ENCODE measurements at places on chromosomes 12 and 14.

- DNase-seq, result peak; percentile 89
These were observed at the start of gene PSMB5 for GRCh38 chr14:23034498-23035302. Gene PSMB5, minus strand, starts transcription at chr14:23034900. Its CDS starts 19 bp downstream, at chr14:23034881.

- no peak for DNase-seq
These were observed 31.1 kb downstream of the FRS2 start for GRCh38 chr12:69501154-69501895.

DNA sequence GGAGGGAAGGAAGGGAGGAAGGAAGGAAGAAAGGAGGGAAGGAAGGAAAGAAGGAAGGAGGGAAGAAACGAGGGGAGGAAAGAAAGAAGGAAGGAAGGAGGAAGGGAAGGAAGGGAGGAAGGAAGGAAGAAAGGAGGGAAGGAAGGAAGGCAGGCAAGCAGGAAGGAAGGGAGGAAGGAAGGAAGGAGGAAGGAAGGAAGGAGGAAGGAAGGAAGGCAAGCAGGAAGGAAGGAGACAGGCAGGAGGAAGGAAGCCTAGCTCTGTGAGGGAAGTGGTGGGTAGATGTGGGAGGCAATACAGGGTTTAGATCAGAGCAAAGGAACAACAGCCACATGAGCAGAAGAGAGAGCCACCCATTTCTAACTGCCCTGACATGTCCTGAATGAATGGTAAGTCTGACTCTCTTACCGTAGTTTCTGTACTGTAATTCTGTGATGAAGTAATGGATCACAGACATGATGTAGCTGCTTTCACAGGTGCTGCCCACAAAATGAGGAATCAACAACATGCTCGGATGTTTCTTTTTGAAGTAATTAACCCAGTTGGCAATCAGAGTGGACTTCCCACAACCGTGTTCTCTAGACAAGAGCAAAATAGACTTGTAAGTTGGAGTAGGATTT lies 24.4 kb upstream of the HSP90B1 start:
- no peak for DNase-seq

DNA sequence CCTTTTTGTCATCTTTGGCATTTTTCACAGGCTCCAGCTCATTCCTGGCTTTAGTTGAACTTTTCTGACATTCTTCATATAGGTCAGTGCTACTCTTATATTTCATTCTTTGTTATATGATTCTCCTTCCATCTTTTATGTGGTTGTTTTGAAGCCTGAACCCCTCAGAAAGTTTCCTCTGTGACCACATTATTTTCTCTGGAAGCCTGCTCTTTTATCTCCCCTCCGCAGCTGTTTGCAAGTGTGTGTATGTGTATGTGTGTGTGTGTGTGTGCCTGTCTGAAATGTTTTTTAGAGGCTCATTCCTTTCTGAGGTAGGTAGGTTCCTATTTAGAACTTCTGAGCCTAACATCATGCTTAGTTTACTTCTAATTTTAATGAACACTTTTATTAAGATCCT lies 47.6 kb downstream of the ANO4 start:
- DNase-seq, result no peak

GRCh38 chr12:65891987-65892481 lies 67.8 kb downstream of the HMGA2 start:
- no peak for DNase-seq

DNA sequence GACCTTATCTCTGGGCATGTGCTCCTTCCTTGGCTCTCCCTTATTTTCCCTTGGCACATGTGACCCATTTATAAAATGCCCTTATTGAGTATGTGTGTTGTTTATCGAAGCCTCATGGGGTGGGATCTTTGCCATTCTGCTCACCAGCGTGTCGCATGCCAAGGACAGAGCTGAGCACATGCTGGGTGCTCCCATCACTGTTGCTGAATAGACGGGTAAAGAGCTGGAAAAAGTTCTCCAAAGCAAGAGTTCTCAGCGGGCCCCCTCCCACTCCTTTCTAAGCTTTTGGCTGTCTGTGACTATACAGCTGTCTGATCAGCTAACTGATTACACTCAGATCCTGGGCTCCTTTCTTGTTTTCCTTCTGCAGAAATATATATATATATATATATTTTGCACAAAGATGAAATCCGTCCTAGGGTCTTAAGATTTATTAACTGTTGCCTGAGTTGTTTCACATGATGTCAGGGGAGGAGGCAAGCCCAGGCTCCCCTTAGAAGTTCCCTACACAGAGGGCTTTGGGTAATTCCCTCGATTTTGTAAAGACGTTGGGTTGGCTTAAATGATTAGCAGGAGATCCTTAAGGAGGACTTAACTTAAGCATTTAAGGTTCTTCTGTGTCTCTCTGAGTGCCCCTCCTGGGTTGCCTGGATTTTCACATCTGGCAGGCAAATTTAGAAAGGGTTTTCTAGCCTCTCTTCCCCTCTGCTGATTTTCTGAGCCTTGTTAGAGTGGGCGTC lies 71.6 kb downstream of the TMEM132C start:
- DNase-seq, result no peak

- DNase-seq, result no peak
These were observed 28.0 kb downstream of the NELL2 start for GRCh38 chr12:44847888-44848702.

GRCh38 chr14:61663312-61663979 lies 31.9 kb upstream of the HIF1A start:
- DNase-seq, result no peak

DNA sequence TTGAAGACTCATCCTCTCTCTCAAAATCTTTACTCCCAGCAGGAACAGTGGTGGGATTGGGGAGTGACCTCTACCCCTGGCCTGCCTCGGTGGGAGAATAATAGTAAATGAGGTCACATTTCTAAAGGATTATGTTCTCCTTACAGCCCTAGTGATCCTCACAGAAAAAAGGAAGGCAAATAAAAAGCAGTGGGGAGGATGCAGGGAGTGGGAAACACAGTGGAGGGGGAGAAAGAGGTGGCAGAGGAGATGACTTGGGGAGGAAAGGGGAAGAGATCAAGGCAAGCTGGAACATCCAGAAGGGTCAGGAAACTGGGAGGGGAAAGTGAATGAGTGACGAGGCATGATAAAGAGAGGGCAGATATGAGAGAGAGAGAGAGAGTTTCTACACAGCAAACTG lies 8.3 kb upstream of the SYNDIG1L start:
- DNase-seq, result no peak

GRCh38 chr12:106035421-106035820 lies 103.3 kb downstream of the NUAK1 start:
- no peak for DNase-seq

DNA sequence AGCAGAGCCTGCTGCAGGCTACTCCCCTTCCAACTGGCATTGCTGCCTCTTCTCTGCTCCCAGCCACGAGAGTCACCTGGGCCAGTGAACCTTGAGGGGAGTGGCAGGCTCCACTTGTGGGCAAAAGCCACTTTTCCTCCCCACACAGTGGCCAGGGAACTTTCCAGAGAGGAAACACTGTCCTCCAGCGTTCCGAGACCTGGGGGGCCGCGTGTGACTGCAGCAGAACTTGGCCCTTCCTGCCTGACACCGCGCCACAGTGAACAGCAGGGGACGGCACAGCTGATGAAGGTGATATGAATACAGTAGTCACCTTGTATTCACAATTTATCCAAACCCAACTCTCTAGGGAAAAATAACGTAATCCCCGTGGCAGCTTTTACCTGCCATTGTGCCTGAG lies 114.9 kb downstream of the PIWIL1 start:
- no peak for DNase-seq

- no peak for DNase-seq
These were observed 1044.9 kb upstream of the FLRT2 start for GRCh38 chr14:84485036-84485435.

GRCh38 chr12:106150555-106150954 lies 11.8 kb upstream of the NUAK1 start:
- no peak for DNase-seq

GRCh38 chr14:102508410-102508773 lies 1.2 kb downstream of the ANKRD9 start:
- no peak for DNase-seq

GRCh38 chr12:58341791-58342190 lies 400.4 kb downstream of the ATP23 start:
- no peak for DNase-seq

DNA sequence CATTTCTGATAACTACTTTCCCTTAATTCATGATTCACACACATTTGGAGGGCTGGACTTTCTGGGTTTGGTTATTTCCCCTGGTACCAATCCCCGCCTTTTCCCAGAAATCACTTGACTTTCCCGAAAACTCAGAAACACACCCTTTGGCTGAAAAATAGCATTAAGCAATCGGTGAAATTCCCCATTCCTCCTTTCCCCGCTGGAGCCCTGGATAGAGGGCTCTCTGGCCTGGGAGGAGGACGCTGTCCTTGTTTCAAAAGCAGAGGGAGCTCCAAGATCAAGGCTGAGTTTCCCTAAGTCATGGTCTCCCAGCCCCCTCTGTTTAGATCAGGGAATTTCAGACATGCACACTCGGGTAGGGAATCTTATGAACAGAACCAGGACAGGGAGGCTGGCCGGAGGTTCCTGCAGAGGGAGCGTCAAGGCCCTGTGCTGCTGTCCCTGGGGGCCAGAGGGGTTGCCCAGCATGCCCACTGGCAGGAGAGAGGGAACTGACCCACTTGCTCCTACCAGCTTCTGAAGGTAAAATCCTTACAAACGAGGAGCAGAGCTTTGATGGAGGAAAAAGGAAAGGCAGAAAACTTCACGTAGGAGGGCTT lies at the start of gene C1S:
Gene C1S (plus strand): TSS at position 366 of the 602 bp plus-strand sequence. CDS start 1,195 bp downstream, outside the sequence.
- peak; percentile 3 for DNase-seq

GRCh38 chr12:39235990-39236767 lies 206.7 kb downstream of the KIF21A start:
- no peak for DNase-seq

DNA sequence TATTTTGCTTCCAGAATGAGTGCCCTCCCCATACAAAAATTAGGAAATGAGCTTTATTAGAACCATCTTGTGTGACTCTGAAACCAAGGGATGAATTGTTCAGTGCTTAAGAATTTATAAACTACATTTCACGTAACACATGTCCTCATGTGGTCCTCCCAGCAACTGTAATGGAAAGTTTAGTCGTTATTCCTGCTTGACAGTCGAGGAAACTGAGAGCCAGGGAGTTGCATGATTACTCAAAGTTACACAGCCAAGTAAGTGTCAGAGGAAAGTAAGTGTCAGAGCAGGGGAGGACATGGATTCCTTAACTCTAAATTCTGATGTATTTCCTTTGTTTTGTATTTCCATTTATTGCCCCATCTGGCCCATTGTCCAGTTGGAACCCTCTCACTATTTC lies 453.9 kb downstream of the FUT8 start:
- no peak for DNase-seq

GRCh38 chr14:70663707-70664179 lies 22.0 kb downstream of the TTC9 start:
- DNase-seq, result no peak

DNA sequence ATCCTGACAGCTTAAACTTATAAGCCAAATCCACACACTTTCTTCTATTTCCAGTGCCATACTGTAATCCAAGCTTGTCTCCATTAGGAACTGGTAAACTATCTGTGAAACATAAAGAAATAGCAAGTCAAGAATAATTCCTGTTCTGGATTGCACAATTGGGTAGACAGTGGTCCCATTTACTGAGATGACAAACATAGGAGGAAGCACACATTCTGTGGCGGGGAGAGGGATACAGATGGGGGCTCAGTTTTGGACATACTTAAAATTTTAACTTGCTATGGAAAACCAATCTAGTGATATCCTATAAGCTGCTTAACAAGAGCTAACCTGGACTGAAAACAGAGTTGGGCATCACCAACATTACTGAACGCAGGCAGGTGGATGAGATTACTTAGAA lies 16.3 kb downstream of the MAP4K5 start:
- DNase-seq, result no peak

DNA sequence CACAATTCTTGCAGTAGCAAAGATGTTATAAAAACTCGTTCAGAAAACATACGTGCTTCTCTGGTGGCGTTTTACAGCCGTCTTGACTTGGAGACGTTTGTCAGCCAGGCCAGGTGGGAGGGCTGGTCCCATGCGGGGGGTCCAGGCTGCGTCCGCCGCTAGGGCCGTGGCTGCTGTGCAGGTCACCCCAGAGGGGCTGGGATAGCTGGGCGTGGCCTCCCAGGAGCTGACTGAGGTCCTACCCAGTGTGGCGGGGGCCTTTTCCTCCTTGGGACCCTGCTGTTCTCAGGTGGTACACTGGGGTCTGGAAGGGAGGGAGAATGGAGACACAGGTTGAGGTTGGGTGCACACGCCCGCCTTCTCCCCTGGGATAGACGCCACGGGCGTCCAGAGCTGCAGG lies 25.2 kb downstream of the MTA1 start:
- no peak for DNase-seq

- DNase-seq, result no peak
These were observed 30.5 kb upstream of the LMNTD1 start for GRCh38 chr12:25583545-25583944.

DNA sequence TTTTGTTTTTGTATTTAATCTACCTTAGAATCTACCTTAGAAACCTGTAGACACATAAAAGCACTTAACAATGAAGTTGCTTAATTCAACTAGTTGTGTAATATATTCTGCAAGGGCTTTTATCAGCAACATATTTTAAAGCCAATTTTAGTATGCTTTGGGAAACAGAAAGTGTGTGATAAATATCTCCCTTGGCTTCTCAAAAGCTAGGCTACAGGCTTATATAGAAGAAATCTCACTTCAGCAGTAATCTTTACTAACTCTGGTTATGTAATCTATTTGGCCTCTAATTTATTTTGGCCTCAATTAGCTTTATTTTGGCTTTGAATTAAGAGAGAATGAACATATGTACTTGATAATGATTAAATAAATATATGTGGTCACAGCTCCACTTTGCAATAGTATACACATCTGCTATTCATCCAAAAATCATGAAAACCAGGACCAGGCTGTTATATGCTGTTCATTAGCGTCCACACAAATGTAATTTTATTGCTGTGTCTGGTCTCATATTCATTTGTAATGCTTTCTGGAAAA lies 37.2 kb downstream of the LRP6 start:
- DNase-seq, result no peak

DNA sequence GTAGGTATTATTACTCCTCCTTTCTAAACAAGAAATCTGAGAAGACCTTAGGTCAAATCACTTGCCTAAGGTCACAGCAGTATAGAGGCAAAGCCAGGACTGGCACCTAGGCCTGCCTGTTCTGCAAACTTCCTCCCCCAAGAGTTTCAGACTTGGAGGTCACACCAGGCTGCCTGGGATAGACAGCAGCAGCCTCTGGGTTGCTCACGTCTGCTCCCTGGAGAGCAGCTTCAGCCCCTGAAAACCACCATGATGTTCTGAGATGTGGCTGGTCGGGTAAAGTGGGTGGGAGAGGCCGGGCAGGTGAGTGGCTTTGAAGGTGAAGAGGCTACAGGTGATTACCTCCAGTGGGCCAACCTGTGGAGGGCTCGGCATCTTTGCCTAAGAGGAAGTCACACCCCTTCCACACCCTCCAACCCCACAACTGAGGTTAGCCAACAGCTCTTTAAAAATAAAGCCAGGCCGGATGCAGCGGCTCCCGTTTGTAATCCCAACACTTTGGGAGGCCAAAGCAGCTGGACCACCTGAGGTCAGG lies 37.0 kb upstream of the PNMA1 start:
- no peak for DNase-seq

DNA sequence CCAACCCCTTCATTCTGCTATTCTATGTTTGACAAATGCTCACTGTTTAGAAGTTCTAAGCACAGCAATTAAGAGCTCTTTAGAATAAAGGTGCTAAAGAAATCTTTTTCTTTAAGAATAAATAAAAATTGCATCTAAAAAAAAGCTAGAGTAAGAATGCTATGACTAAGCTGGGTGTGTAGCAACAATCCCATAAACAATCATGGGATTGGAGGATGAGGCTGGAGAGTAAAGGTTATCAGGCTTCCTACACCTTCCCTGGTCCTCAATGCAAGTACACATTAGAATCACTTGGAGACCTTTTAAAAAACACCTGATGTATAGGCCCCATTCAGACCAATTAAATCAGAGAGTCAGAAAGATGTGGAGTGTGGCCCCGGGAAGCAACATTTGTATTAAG lies 88.3 kb downstream of the CIT start:
- DNase-seq, result no peak

Measured in head of caudate nucleus (tissue), 42 donors.